ENCODE measurements at places on chromosomes 1 and 21. TPM values are rescaled to one million over a fixed set of nuclear protein-coding genes. Genes with fewer than 3 reads are reported as not detected.

- H3K4me1 ChIP-seq = peaks cover 15% of the 10 kb centered on the region
- H3K36me3 ChIP-seq = no peaks in the 10 kb centered on the region
Measured at GRCh38 chr1:172132836-172133235, 287.6 kb upstream of the C1orf105 start.

- H3K27me3 ChIP-seq = no peaks in the 10 kb centered on the region
- H3K4me3 ChIP-seq = no peak overlapping the region
- peak; percentile 72 for DNase-seq
Measured at GRCh38 chr1:84410328-84411095, 12.2 kb downstream of the DNASE2B start.

DNA sequence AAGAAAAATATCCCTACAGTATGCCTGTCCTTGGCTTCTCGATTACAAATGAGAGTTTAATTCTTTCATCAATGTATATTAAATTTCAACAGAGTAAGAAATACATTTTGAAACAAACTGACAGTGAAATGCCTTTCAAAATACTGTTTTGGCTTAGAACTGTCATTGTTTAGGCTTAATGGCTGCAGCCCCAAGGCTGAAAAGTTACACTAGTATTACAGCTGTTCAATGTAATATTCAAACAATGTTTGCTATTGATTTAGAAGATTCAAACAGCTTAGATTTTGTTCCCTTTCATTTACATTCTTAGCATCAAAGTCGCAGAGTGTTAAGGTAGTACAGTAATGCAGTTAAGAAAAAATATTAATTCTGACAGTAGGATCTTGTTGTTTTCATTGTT, 882.9 kb upstream of the ADGRL2 start:
- DNase-seq = no peak
- H3K4me1 ChIP-seq = no peaks in the 10 kb centered on the region
- no peaks in the 10 kb centered on the region for H3K27me3 ChIP-seq

- peak; percentile 42 for DNase-seq
- peaks cover 14% of the 10 kb centered on the region for H3K4me1 ChIP-seq
- H3K27me3 ChIP-seq = no peaks in the 10 kb centered on the region
- no peaks in the 10 kb centered on the region for H3K36me3 ChIP-seq
- H3K4me3 ChIP-seq = peak overlapping the region; percentile 94
Measured at GRCh38 chr1:213050745-213051126, 305 bp upstream of the RPS6KC1 start.

- H3K4me1 ChIP-seq = no peaks in the 10 kb centered on the region
- H3K27me3 ChIP-seq = no peaks in the 10 kb centered on the region
- no peak for DNase-seq
- H3K27ac ChIP-seq = no peak overlapping the region
- no peak overlapping the region for H3K4me3 ChIP-seq
Measured at GRCh38 chr1:175885326-175885725, 141.9 kb upstream of the TNR start.

DNA sequence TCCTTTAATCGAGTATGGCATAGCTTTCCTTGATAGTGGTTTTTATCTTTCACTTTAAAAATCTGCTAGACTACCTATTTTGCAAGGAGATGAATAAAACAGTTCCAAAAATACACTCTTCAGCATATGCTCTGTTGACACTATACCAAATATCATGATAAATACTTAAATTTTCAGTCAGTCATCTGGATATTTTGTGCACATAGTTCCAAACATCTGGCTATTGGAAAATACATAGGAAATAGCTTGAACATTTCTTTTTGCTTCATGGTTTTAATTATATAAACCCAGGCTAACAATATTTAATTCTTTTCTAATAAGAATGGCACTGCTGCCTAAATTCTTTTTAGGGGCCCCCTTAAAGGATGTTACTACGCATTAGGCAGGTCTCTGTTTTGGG, 342.1 kb downstream of the NEGR1 start:
- H3K4me3 ChIP-seq = no peak overlapping the region
- DNase-seq = no peak
- no peak overlapping the region for H3K27ac ChIP-seq
- H3K27me3 ChIP-seq = no peaks in the 10 kb centered on the region

GRCh38 chr1:186753241-186753640, 73.0 kb upstream of the PTGS2 start:
- H3K4me3 ChIP-seq = no peak overlapping the region
- H3K27me3 ChIP-seq = no peaks in the 10 kb centered on the region

DNA sequence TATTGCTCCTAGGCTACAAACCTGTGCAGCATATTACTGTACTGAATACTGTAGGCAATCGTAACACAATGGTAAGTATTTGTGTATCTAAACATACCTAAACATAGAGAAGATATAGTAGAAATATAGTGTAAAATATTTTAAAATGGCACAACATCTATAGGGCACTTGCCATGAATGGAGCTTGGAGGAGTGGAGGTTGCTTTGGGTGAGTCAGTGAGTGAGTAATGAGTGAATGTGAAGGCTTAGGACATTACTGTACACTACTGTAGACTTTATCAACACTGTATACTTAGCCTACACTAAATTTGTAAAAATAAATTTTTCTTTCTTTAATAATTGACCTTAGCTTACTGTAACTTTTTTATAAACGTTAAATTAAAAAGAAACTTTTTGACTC, 7.9 kb downstream of the LEFTY2 start:
- H3K27me3 ChIP-seq = no peaks in the 10 kb centered on the region
- no peak overlapping the region for H3K4me3 ChIP-seq
- no peak overlapping the region for H3K27ac ChIP-seq
- no peak for DNase-seq
- no peaks in the 10 kb centered on the region for H3K36me3 ChIP-seq
- no peaks in the 10 kb centered on the region for H3K4me1 ChIP-seq

DNA sequence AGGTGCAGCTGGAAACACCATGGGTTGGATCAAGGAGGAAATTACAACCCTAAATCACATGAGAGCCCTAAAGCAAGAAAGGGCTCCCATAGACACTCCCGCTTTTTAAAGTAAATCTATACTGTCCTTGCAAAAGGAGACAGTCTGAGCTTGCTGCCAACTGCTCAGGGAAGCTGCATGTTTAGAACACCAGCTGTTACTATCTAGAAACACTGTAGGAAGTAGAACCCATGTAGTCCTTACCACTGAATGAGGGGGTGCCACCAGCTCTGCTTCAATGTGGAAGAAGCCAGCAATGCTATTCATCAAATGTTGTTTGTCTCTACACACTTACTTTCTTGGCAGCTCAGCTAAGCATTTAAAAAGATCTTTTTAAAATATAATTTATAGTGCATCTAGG, 79.8 kb downstream of the PIGK start:
- no peaks in the 10 kb centered on the region for H3K36me3 ChIP-seq
- DNase-seq = no peak
- H3K27ac ChIP-seq = no peak overlapping the region
- H3K4me3 ChIP-seq = no peak overlapping the region

- no peak for DNase-seq
- H3K4me3 ChIP-seq = no peak overlapping the region
- no peak overlapping the region for H3K27ac ChIP-seq
- peaks cover 40% of the 10 kb centered on the region for H3K27me3 ChIP-seq
- H3K4me1 ChIP-seq = no peaks in the 10 kb centered on the region
- H3K36me3 ChIP-seq = no peaks in the 10 kb centered on the region
Measured at GRCh38 chr1:9466780-9467758, 72.2 kb upstream of the SLC25A33 start.

GRCh38 chr1:169327875-169328274, 39.7 kb downstream of the NME7 start:
- H3K27me3 ChIP-seq = no peaks in the 10 kb centered on the region
- no peak for DNase-seq
- H3K4me1 ChIP-seq = peaks cover 6% of the 10 kb centered on the region
- no peak overlapping the region for H3K27ac ChIP-seq
- H3K4me3 ChIP-seq = no peak overlapping the region

DNA sequence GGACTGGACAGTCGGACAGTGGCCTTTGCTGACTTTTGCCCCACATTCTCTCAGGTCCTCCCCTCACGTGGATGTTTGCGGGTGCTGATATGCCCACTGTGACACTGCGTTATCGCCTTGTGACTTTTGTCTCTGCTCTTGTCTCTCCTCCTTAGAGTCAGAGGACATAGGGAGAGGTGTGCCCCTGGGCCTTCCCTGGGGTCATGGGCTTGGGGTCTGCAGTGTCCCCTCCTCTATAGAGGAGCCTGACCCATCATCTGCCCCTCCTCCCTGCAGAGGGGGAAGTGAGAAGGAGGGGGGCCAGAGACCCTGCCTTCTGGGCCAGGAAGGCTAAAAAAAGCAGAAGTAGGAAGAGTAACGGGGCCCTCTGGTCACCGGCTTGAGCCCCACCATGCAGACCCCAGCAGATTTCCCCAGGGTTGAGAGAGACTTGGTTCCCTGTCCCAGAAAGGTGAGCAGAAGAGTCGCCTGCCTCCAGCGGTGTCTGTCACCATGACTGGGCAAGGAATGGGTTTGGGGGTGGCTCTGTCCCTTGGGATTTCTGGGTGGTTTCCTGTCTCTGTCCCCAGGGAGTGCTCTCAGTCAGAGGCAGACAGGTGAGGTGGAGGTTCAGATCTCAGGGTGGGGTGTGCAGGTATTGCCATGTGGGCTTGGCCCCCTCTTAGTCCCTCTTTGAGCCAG, 13.3 kb downstream of the RPS6KA1 start:
- peak; percentile 86 for DNase-seq
- peaks cover 11% of the 10 kb centered on the region for H3K4me1 ChIP-seq
- no peak overlapping the region for H3K4me3 ChIP-seq
- H3K36me3 ChIP-seq = no peaks in the 10 kb centered on the region
- H3K27ac ChIP-seq = no peak overlapping the region

GRCh38 chr1:29240400-29240837, 4.1 kb downstream of the PTPRU start:
- no peak overlapping the region for H3K27ac ChIP-seq
- H3K4me3 ChIP-seq = no peak overlapping the region
- H3K36me3 ChIP-seq = no peaks in the 10 kb centered on the region
- peaks cover 22% of the 10 kb centered on the region for H3K4me1 ChIP-seq
- DNase-seq = no peak

The CGN gene
- not detected for total RNA-seq

The SLC1A7 gene
- total RNA-seq = under 0.01 TPM

The COL24A1 gene
- 1.8 TPM for total RNA-seq

The REN gene
- not detected for total RNA-seq

All from osteoblast (primary cell).